ENCODE measurements at places on chromosomes 13 and 19. TPM values are rescaled to one million over a fixed set of nuclear protein-coding genes. Genes with fewer than 3 reads are reported as not detected.

F7 gene
- not detected for total RNA-seq

CCDC9 gene
- total RNA-seq = 37.9 TPM

VSTM2B gene
- not detected for total RNA-seq

ZNF333 gene
- 35.3 TPM for total RNA-seq

ERICH6B gene
- not detected for total RNA-seq

HAUS5 gene
- 17.1 TPM for total RNA-seq

NRTN gene
- total RNA-seq = not detected

C13orf42 gene
- total RNA-seq = not detected

WDR87 gene
- not detected for total RNA-seq

Data from tibial nerve (tissue), 4 donors.